ENCODE measurements at places on chromosomes 11 and 22. TPM values are rescaled to one million over a fixed set of nuclear protein-coding genes. Genes with fewer than 3 reads are reported as not detected.

DNA sequence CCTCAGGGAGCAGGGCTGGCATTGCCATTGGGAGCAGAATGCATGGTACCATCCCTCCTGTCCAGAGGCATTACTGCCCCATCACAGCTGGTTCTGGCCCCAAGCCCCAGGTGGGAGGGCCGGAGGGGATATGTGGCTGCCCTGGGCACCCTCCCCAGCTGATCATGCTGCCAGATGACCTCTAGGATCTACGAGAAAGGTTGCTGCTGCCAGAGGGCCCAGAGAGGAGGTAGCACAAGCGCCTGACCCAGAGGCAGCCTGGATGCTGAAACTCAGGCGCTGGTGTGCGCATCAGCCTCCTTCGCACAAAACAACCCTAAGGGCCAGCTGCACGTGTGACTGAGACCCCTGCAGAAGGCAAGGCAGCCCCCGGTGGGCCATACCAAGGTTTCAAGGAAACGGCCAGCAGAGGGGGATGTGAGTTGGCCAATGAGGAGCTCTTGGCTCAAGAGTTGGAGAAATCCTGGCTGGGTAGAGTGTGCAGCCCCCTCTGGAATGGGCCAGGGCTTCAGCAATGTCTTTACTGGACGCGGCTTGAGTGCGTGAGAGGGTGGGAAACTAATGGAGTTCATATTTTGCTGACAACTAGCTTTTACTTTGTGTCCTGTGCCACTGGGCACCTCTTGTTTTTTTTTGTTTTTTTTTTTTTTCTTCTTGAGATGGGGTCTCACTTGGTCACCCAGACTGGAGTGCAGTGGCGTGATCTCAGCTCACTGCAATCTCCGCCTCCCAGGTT lies 88.3 kb upstream of the PARVA start:
- DNase-seq: no peak

LMNTD2 gene
- total RNA-seq: 5.1 TPM

TMPRSS6 gene
- total RNA-seq: 27.8 TPM

TMA7B gene
- 2.4 TPM for total RNA-seq

GRCh38 chr11:35141571-35141971 lies 2.6 kb downstream of the CD44 start:
- peak; percentile 47 for DNase-seq
